ENCODE measurements at places on chromosomes 11 and 22.

- DNase-seq: no peak
These were observed 28.7 kb downstream of the SYT7 start for GRCh38 chr11:61552108-61552635.

DNA sequence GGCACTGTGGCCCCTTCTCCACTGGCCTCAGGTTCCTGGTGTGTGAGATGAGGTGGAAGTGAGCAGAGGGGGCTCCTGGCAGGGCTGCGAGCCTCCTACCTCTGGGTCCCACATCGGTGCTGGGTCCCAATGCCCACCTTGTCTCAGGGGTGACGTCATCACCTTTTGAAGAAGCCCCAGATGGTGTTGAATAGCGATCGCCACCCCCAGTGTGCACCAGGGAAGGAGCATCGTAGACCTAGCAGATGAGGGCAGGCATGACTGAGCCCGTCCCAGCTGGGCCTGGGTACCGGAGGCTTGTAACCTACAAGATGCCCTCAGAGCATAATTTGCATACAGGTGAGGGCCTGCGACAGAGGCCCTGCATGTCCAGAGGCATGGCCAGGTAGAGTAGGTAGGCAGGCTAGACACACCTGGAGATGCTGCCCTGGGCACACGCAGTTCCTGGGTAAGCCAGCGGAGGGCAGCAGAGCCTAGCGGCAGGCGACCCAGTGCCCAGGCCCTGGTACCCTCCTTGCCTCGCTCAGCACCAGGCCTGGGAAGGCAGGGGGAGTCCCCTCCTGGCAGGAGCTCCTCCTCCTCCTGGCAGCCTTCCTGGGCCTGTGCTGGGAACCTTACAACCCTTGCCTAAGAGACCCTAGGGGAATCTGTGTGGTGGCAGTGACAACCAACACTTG is 52.5 kb downstream of the TPCN2 start:
- DNase-seq: peak; percentile 67

DNA sequence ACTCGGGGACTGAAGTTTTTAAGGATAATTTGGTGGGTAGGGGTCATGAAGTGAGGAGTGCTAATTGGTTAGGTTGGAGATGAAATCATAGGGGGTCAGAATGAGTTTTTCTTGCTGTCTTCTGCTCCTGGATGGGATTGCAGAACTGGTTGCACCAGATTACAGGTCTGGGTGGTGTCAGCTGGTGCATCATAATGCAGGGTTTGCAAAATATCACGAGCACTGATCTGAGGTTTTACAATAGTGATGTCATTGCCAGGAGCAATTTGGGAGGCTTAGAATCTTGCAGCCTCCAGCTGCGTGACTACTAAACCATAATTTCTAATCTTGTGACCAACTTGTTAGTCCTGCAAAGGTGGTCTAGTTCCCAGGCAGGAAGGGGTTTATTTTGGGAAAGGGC is 46.4 kb upstream of the CALCB start:
- DNase-seq: no peak

DNA sequence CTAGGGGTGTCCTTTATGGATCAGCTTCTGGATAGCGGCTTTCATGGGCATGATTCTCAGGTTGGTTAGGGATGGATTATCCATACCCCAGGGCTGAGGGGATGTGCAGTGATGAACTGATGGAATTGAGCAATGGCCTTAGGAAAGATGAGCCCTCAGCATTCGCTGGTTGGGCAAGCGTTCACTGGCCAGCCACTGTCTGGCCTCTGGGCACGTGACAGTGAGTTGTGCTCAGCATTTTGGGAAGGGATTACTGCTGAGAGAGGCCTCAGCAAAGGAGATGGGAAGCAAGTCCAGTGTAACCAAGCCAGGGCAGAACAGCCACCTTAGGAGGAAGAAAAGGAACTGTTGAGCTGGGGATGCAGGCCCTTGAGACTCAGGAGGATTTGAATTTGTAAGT is 17.4 kb downstream of the UBASH3B start:
- no peak for DNase-seq

GRCh38 chr11:117191680-117192400 is 7.3 kb upstream of the TAGLN start:
- no peak for DNase-seq

DNA sequence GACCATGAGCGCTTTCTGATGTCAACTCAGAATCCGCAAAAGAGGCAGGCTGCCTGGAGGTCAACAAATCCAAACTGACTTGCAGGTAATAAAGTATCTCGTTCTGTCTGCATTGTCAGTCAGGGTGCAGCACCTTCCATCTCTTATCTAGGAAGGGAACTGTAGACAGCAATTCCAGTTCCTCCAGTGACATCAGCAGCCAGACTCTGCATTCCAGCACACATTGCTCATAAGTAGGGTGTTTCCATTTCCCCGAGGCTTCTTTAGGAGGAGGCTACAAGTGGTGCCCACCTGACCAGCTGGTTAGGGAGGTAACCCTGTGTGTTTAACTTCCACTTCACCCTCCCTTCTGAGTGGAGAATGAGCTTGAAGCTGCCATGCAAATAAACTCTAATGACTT is 53.3 kb downstream of the NTM start:
- DNase-seq: no peak

DNA sequence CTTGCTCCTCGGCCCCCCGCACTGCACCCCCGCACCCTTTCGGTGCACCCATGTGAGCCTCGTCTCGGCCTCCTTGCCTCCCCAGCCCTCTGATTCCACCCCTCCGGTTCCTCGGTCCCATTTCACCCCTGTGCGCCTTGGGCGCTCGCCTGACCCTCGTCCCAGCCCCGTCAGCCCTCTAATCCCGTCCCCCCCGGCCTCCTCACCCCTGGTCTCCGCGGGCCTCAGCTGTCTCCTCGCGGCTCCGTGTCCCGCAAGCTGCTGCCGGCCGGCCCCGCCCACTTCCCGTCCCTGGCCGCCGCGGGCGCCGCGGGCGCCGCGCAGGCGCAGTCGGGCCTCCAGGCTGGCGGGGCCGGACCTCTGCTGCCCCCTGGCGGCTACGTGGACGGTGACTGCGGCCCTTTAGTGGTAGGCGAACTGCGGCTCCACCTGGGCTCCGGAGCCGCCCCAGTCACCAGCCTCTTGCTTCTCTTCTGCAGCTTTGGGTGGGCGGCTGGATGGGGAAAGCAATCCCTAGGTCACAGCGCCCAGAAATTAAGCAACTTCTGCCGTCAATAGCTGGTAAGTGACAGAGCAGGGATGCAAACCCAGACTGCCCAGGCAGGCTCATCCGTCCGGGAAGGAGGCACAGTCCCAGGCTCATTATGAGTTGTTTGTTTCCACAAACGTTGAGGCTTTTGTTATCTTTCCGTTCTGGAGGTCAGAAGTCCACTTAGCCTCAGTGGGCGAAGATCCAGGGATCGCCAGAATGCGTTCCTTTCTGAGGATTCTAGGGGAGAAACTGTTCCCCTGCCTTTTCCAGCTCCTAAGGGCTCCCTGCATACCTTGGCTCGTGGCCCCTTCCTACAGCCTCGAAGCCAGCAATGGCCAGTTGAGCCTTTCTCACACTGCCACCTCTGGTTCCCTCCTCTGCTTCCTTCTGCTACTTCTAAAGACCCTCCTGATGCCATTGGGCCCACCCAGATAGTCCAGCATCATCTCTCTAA is at the start of gene PPM1F:
TSS of gene PPM1F (minus strand) at position 263 of the 986 bp plus-strand sequence. CDS start 6,800 bp downstream, outside the sequence.
- no peak for DNase-seq

DNA sequence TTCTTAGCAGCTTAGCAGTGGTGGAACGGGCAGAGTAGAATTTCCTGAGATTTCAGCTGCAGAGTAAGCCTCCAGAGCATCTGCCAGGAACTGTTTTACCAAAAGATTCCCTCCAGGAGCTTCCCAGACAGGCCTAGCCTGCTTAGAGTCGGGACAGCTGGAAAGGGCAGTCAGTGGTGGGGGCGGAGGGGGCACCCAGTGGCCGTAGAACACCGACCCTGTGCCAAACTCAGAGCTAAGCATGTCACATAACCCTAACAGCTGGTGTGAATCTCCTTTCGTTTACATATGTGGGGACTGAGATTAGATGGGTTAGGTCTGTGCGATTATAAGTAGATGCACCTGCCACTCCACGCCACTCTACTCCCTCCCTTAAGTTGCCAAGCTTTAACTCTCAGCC is 80.0 kb upstream of the CRTAM start:
- no peak for DNase-seq

GRCh38 chr11:105211806-105212554 is 72.4 kb upstream of the CARD18 start:
- no peak for DNase-seq

- DNase-seq: no peak
These were observed 55.9 kb downstream of the PPFIA1 start for GRCh38 chr11:70326365-70326811.

DNA sequence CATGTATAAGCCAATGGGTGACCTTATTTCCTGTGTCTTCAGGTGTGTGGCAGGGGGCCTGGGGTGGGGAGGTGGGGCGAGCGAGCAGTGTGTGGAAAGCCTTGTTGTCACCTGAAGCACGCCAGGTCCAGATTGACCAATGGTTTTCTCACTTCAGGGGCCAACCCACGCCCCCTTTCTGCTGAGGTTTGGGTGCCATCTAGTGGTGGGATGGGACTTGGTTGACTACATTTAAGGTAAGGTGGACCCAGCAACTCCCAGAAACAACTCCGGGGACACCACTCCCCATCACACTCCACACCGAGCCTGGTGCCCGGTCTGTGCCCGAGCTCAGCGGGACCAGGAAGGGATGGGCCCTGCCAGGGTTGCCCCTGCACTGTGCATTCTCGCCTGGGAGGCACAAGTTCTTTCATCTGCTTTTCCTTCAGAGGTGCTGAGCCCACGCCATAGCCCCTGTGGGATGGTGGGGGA is 40.0 kb downstream of the TPCN2 start:
- peak; percentile 47 for DNase-seq

DNA sequence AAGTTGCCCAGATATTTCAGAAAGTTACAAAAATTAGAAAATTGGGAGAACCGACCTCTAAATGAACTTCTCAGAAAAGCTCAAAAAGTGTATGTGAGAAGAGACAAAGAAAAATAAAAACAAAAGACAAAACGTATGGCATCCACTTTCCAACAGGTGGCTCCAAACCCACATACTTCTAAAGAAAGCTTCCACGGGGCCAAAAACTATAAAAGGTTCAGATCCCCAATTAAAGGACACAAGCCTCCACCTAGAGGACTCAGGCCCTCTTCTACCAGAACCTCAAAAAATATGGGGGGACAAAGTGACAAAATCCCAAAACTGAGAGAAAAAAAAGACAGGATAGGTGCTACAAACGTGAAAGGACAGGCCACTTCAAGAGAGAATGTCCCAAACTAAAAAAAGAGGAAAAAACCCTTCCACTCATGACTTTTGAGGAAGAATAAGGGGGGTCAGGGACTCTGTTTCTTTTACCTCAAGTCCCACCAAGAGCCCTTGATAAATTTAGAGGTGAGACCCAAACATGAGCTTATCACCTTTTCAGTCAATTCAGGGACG is 8.8 kb downstream of the SCGB2A1 start:
- DNase-seq: no peak

GRCh38 chr11:2467695-2468055 is 22.9 kb downstream of the KCNQ1 start:
- DNase-seq: no peak

- DNase-seq: no peak
These were observed 104.8 kb downstream of the MPPED2 start for GRCh38 chr11:30481330-30481729.

GRCh38 chr11:109514313-109515018 is 92.5 kb downstream of the C11orf87 start:
- no peak for DNase-seq

- no peak for DNase-seq
These were observed 65.7 kb downstream of the ETS1 start for GRCh38 chr11:128521682-128522054.

DNA sequence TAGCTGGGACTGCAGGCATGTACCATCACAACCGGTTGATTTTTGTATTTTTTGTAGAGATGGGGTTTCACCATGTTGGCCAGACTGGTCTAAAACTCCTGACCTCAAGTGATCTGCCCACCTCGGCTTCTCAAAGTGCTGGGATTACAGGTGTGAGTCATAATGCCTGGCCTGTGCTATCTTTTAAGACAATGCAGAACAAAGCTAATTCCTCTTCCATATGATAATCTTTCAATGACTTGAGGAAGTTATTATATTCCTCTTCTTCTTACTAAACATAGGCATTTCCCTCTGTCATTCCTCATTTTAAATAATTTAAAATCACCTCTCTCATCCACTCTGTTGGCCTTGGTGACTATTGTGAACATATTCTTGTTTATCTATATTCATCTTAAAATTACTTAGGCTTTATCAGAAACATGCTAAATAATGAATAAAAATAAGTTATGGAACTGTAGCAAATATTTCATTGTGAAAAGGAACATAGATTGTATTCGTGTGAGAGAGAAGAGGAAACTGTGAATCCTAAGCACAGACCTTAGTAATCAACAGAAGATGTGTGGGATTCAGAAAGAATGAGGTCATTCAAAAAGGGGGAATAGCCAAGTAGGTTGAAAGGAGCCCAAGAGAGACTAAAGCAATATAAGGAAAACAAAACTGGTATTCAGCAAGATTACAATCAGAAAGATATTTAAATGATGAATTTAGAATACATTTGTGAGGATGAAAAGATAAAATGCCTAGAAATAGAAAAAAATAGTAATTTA is 269.4 kb downstream of the TTC28 start:
- DNase-seq: no peak

DNA sequence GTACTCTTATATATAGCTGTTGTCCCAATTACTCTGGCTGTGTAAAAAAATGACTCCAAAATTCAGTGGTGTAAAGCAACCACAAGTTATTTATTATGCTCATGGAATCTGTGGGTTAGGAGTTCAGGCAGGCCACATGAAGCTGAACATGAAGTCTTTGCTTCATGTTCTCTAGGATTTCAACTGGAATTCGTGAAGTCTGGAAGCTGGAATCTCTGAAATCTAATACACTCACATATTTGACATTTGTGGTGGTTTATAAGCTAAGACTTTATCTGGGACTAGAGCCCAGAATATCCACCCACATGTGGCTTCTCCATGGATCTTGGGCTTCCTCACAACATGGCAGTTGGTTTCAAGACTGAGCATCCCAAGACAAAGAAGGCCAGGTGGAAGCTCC is 430.6 kb downstream of the MIAT start:
- no peak for DNase-seq

DNA sequence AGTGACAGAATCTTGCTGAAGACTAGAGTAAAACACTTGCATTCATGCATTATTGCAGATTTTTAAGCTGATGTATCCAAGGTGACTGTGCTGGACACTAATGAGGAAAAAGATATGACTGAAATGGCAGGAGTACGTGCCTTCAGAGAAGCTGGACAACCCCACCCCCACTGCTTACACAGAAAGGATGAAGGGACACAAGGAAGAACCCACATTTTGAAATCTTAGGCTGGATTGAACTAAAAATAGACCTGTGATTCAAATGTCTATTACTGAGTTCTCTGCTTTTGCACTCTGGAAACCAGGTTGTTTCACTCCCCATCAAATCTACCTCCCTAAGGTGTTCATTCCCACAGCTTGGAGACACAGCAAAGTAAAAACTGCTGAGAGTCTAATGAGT is 117.1 kb downstream of the KCNC1 start:
- no peak for DNase-seq

DNA sequence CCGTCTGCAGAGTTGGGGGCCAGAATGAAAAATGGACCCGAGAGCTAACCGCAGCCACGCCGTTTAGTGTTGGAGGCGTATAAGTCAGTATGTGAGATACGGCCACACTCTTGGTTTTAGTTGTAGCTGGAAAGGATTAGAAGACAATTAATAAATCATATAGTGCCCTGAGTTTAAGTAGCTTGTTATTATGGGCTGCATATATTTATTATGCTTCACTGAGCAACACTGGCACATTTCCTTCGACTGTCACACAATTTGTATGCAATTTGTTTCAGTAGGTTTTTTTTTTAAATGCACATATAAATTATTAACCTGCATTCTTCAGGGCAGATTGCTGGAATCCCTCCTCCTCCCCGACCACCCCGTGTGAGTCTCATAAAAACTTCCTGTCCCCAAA is 56.9 kb downstream of the PKNOX2 start:
- no peak for DNase-seq

- no peak for DNase-seq
These were observed 105.5 kb downstream of the FAT3 start for GRCh38 chr11:92330114-92330513.
